ENCODE measurements at places on chromosomes 16 and 17. TPM values are rescaled to one million over a fixed set of nuclear protein-coding genes. Genes with fewer than 3 reads are reported as not detected.

The HIC1 gene
- total RNA-seq, result 136 TPM

The SNX20 gene
- not detected for total RNA-seq

The AHSP gene
- total RNA-seq, result not detected

The SBK1 gene
- 0.58 TPM for total RNA-seq

The MPP3 gene
- total RNA-seq, result 2.9 TPM

The CNGB1 gene
- total RNA-seq, result not detected

The ZCCHC14 gene
- total RNA-seq, result 4.3 TPM

The LITAFD gene
- total RNA-seq, result not detected

The CCL17 gene
- not detected for total RNA-seq

The SLC5A2 gene
- total RNA-seq, result not detected

The RNF135 gene
- 13.8 TPM for total RNA-seq

The CD2BP2 gene
- 49.6 TPM for total RNA-seq

The CDC27 gene
- total RNA-seq, result 61.1 TPM

The BCKDK gene
- 65.9 TPM for total RNA-seq

The KRT23 gene
- total RNA-seq, result 4.3 TPM

The PRSS21 gene
- total RNA-seq, result 5.5 TPM
